ENCODE measurements at places on chromosomes 1 and 21. TPM values are rescaled to one million over a fixed set of nuclear protein-coding genes. Genes with fewer than 3 reads are reported as not detected.

Gene FGR
- not detected for total RNA-seq

Gene PCP4
- not detected for total RNA-seq

Gene CYYR1
- not detected for total RNA-seq

Gene CRB1
- not detected for total RNA-seq

Gene FAM78B
- 0.12 TPM for total RNA-seq

Gene RGS7
- total RNA-seq: 0.13 TPM

All from A549 treated with CORT108297 at 1 μM for 4 hours (cell line).